ENCODE measurements at places on chromosomes 11 and 22. TPM values are rescaled to one million over a fixed set of nuclear protein-coding genes. Genes with fewer than 3 reads are reported as not detected.

HPS4 gene
- total RNA-seq = 39.3 TPM

NDUFV1 gene
- 252 TPM for total RNA-seq

LRRC4C gene
- total RNA-seq = not detected

CFAP300 gene
- not detected for total RNA-seq

PRR5L gene
- total RNA-seq = 6.6 TPM

DNA sequence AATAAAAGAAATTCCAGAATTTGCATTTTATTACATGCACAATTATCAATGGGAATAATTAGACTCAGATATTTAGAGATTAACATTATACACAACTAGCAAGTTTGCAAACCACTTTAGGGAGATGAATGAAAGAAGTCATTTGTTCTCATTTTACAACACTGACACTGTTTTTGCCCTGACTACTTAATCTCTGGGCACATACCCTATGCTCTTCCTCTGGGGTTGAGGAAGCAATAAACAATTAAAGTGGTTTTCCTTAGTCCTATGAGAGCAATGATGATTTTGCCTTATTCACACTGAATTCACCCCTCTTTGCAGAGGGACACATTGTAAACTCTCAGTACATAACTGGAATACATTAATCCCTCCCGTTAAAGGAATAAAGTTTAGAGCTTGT is 72.7 kb downstream of the TRPC6 start:
- no peaks in the 10 kb centered on the region for H3K36me3 ChIP-seq
- no peak for DNase-seq
- no peak overlapping the region for H3K4me3 ChIP-seq
- no peaks in the 10 kb centered on the region for H3K4me1 ChIP-seq

DNA sequence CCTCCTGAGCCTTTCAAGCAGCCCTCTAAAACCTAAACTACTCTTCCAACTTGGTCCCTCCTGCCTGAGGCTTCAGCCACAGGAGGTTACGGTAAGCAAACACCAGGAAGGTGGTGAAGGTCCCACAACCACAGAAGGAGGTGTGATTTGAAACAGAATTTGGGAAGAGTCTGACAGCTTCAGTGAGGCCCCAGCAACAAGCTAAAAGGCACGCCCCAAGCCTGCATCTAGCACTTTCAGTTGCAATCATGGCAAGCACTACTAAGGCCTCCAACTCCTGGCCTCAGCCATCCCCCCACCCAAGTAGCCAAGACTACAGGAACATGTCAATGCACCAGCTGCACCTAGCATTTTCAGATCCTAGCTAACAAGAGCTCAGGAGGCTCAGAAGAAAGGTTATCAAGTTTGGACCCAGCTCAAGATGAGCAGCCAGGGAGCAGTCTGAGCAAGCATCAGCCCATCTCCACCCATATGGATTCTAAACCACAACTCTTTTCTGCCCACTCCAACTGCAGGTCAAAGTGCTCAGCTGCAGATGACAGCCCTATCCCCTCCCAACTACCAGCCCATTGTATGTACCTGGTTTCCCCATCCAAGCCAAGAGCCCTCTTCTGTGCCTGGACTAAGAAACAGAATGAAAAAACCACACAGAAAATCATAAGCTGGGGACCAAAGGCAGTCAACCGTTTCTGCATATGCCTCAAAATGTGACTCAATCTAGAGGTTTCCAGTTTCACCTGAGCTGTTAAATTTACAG is 10.4 kb upstream of the AHNAK start:
- peaks cover 35% of the 10 kb centered on the region for H3K36me3 ChIP-seq
- peak; percentile 95 for DNase-seq
- peak overlapping the region; percentile 65 for H3K4me3 ChIP-seq
- peak overlapping the region; percentile 96 for H3K27ac ChIP-seq
- peaks cover 94% of the 10 kb centered on the region for H3K4me1 ChIP-seq
- H3K27me3 ChIP-seq = peaks cover 2% of the 10 kb centered on the region

DNA sequence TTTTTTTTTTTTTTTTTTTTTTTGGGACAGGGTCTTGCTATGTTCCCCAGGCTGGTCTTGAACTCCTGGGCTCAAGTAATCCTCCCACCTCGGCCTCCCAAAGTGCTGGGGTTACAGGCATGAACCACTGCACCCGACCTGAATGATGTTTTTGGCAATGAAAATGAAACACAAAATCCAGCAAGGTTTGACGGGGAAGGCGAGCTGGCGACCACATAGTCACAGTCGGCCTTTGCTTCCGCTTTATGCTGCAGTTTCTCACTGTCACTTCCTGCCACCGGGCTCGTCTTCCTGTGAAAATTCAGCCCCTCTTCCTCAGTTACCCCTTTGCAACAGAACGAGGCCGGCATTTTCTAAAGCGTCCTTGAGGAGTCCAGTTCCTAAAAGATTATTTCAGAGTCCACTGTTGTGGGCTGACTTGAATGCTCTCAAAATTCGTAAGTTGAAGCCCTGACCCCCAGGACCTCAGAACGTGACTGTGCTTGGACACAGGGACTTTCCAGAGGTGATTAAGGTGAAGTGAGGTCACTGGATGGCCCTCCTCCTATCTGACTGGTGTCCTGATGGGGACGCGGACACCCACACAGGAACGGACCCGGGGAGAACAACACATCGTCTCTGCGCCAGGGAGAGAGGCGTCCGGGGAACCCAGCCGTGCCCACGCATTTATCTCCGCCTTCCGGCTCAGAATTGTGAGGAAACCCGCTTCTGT is 2.9 kb upstream of the BID start:
- peak overlapping the region; percentile 82 for H3K4me3 ChIP-seq
- peaks cover 30% of the 10 kb centered on the region for H3K27me3 ChIP-seq
- H3K27ac ChIP-seq = peak overlapping the region; percentile 89
- peaks cover 7% of the 10 kb centered on the region for H3K36me3 ChIP-seq
- peak; percentile 90 for DNase-seq

DNA sequence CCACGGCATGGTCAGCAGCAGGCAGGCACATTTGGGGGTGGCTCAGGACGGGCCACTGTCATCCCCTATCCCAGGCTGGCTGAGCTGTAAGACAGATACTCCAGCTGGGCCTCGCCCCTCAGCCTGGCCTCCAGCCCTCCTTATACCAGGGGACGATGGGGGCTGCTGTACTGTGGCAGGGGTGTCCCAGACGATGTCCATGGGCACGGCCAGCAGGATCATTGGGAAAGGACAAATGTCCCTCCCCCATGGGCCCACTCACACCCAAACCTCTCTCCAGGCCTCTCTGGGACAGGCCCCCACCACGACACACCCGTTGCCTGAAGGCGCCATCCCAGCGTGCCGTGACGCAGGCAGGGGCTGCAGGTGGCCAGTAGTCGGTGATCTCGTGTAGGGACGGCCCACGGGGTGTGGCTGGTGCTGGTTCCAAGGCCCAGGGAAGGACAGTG is 1.5 kb upstream of the IL17REL start:
- DNase-seq = no peak
- peaks cover 1% of the 10 kb centered on the region for H3K36me3 ChIP-seq
- H3K27ac ChIP-seq = no peak overlapping the region
- H3K4me3 ChIP-seq = no peak overlapping the region
- H3K27me3 ChIP-seq = peaks cover 16% of the 10 kb centered on the region

DNA sequence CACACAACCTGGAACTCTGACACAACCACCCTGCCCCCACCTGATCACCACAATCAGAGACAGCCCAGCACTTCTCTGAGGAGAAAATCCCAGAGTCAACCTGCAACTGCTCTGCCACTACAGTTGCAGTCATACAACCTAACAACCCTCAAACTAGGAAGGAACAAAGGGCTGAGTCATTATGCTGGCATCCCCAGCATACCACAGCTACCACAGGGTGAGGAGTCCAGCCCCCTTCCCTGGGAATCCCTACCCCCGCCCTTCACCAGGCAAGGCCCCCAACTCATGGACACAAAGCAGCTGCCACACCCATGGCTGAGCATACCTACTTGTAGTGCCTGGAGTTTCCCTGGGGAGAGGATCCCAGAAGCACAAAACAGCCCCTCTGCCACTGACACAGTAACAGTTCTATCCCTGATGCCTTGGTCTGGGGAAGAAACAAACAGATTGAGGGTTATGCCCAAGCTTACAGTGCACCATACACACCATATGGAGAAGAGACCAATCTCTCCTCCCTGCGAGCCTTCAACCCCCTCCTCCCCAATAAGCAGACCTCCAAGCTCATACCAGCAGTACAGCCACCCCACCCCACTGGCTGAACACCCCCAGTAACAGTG is 68.5 kb upstream of the C11orf58 start:
- no peaks in the 10 kb centered on the region for H3K4me1 ChIP-seq
- H3K36me3 ChIP-seq = no peaks in the 10 kb centered on the region
- DNase-seq = no peak
- no peaks in the 10 kb centered on the region for H3K27me3 ChIP-seq
- no peak overlapping the region for H3K4me3 ChIP-seq

GRCh38 chr22:24379536-24379935 is 47.9 kb upstream of the ADORA2A start:
- peak overlapping the region; percentile 71 for H3K27ac ChIP-seq
- peaks cover 45% of the 10 kb centered on the region for H3K36me3 ChIP-seq
- peaks cover 26% of the 10 kb centered on the region for H3K4me1 ChIP-seq
- DNase-seq = no peak
- H3K4me3 ChIP-seq = no peak overlapping the region
- H3K27me3 ChIP-seq = no peaks in the 10 kb centered on the region

DNA sequence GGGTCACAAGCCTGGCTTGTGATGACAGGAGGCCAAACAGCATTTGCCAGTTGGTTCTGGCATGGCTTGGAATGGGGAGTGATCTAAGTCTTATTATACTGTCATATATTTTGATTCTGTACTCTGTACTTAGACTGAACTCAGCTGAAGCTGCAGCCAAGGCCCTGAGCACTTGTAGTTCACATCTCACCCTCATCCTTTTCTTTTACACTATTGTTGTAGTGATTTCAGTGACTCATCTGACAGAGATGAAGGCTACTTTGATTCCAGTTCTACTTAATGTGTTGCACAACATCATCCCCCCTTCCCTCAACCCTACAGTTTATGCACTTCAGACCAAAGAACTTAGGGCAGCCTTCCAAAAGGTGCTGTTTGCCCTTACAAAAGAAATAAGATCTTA is 843 bp downstream of the OR56B1 start:
- H3K27me3 ChIP-seq = peaks cover 3% of the 10 kb centered on the region
- no peak overlapping the region for H3K27ac ChIP-seq
- no peaks in the 10 kb centered on the region for H3K36me3 ChIP-seq
- no peak overlapping the region for H3K4me3 ChIP-seq
- no peak for DNase-seq

DNA sequence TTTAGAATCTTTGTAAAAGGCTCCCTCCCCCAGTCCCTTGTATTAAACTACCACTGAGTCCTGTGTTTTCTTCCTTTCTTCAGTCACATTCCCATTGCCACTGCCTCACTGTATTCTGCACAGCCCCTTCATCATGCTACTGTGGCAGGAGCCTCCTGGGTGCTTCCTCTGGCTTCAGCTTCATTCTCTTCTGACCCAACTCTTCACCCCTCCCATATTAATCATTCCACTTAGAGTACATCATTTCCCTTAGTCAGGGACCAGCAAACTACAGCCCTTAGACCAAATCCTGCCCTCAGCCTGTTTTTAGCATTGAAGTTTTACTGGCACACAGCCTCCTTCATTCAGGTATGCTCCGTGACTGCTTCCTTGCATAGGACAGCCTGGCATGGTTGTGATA is 127.7 kb upstream of the MTNR1B start:
- no peak overlapping the region for H3K27ac ChIP-seq
- no peaks in the 10 kb centered on the region for H3K36me3 ChIP-seq
- H3K4me1 ChIP-seq = no peaks in the 10 kb centered on the region
- no peaks in the 10 kb centered on the region for H3K27me3 ChIP-seq
- no peak overlapping the region for H3K4me3 ChIP-seq

DNA sequence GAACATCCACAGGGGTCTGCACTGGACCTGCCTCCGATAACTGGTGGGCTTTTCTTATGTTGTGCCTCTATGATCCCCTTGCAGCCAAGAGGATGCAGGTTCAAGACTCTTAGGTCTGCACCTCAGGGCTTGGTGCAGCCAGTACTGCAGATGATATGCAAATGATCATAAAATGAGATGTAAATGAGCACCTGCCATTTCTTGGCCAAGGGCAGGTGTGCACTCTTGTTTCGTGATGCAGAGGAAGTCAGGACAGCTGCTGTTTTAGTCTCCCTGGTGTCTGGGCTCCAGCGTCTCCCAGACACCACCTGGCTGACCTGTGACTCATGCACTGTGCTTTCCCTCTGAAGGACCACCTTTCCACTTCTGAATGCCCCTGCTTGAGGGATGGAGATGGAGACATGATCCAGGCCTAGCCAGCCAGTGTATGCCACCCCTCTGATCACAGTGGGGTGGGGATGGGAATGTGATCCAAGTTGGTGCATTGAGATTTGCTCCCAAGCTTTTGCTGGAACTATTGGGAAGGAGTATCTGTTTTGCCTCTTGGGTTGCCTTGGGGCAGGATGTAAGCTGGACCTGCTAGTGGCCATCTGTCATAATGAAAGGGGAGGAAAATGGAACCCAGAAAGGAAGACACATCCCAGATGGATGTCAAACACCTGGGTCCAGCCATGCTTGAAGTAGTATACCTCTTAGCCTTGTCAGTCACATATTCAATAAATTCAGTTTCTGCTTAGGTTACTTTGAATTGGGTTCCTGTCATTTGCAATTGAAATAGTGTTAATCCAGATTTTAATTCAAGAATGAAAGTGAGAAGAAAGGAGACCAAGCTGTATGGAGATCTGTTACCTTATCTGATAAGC is 3.3 kb upstream of the KCNJ11 start:
- no peak overlapping the region for H3K27ac ChIP-seq
- peaks cover 19% of the 10 kb centered on the region for H3K27me3 ChIP-seq
- DNase-seq = no peak
- H3K4me1 ChIP-seq = peaks cover 8% of the 10 kb centered on the region

DNA sequence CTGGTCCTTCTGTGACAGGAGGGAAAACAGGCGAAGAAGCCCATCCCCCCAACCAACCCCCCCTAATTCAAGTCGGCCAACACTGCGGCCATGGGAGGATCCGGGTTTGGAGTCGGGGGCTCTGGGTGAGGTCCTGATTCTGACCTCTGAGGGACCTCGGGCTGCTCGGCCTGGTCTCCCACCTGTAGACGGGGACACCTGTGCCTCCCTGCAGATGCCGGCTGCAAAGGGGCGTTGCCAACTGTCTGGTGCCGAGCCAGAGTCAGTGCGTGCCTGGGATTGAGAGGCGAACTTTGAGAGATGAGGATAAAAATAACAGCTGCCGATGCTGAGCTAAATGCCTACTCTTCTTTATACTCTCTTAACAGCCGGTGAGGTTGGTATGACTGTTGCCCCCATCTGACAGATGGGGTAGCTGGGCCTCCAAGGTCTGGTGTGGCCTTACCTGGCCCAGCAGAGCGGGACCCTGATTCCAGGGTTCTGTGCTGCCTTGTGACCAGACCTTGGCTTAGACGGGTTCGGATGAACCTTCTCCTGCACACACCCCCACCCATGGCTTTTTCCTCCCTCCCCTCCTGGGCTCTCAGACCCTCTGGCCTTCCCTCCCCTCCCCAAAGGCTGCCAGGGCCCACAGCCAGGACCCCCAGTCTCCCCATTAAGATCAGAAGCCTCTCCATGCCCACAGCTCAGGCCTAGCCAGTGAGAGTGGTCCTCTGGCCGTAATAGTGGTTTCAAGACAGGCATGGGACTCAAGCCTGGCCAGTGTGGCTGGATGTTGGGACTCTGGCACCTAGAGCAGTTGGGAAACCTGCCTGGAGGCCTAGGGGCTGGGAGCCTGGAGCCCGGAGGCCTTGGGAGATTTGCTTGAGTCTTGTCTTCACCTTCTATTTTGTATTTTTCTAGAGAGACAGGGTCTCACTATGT is 41.7 kb downstream of the KCNJ4 start:
- H3K36me3 ChIP-seq = no peaks in the 10 kb centered on the region
- DNase-seq = peak; percentile 38
- H3K27ac ChIP-seq = no peak overlapping the region
- peaks cover 4% of the 10 kb centered on the region for H3K4me1 ChIP-seq

GRCh38 chr11:112294688-112295340 is 34.2 kb upstream of the PLET1 start:
- DNase-seq = no peak
- H3K36me3 ChIP-seq = peaks cover 11% of the 10 kb centered on the region
- peaks cover 52% of the 10 kb centered on the region for H3K4me1 ChIP-seq
- no peak overlapping the region for H3K4me3 ChIP-seq
- H3K27ac ChIP-seq = no peak overlapping the region

All from activated CD8-positive, alpha-beta memory T cell treated with anti-CD3 and anti-CD28 coated beads, Interleukin-2, amount 10 ng/mL, durations not matched to agents 7 days and 5 days (primary cell).